ENCODE measurements at places on chromosomes 4 and X.

DNA sequence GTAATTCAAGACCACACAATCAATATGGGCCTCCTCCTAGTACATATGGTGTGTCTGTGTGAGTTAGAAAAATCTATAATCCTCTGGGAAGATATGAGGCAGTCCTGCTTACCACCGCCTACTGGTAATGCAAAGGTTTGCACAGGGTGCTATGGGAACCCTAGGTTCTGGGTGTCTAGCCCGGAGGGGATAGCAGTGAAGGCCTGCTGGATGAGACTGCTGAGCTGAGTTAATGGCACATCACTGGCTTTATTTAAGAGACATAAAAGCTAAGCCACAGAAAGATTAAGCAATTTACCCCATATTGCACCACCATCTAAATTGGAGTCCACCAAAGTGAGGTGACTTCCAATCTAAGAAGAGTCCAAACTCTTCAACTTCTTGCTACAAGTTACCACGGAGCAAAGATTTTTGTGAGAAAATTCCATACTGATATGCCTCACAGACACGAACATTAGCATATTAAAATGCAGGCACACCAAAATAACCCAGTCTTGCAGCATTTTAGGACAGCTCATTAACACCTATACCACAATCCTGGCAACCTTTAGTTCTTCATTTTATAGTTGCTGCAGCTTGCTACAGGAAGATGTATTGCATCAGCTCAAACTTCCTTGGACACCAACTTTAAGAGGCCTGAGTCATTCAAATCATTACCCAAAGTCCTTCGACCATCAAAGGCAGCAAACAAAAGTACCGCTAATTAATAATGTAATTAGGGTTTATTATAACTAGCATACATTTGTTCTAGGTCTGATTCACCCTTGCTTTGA is 13.7 kb downstream of the DGKK start:
- DNase-seq, result no peak

GRCh38 chr4:13992975-13993520 is 365.5 kb upstream of the BOD1L1 start:
- DNase-seq, result no peak

- no peak for DNase-seq
Measured at GRCh38 chr4:154569028-154569427, 6.2 kb downstream of the FGB start.

- DNase-seq, result no peak
Measured at GRCh38 chrX:66021401-66021764, 18.5 kb downstream of the VSIG4 start.

DNA sequence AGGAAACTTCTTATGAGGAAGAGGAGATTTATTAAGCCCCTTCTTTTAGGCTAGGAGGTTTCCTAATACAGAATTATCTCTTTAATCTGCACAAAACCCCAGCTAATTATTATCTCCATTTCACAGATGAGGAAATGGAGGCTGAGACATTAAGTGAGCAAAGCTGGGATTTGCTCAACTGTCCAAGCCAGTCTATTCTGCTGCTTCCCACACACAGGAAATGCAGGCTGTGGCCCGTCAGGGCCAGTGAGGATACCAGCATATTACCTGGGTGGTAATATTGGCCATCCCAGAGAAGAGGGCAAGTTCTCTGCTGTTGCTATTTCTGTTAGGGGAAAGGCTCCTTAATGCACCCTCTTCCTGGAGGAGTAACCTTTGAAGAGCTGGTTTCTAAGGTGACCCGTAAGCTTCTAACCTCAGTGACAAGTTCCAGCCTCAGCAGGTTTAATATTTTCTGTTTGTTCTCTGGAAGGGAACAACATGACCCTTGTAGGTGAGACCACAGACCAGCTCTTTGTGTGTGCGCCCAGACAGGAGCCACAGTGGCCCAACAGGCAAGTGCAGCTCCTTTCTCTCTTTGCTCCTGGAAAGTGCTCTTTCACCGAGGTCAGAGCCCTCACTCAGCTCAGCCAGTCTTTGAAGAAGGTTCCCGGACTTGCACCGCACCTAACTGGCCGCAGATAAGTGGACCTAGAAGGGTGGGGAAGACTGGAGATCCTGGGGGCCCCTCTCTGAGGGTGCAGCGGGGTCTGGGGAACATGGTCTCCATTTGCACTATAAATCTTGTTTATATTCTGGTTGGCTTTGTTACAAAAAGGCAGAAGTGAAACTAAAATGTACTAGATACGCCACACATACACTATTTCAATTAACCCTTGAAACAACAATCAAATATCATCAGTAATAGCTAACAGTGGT is 35.5 kb downstream of the TBC1D9 start:
- DNase-seq, result no peak

GRCh38 chr4:138562544-138562991 is 320.4 kb upstream of the SLC7A11 start:
- no peak for DNase-seq

DNA sequence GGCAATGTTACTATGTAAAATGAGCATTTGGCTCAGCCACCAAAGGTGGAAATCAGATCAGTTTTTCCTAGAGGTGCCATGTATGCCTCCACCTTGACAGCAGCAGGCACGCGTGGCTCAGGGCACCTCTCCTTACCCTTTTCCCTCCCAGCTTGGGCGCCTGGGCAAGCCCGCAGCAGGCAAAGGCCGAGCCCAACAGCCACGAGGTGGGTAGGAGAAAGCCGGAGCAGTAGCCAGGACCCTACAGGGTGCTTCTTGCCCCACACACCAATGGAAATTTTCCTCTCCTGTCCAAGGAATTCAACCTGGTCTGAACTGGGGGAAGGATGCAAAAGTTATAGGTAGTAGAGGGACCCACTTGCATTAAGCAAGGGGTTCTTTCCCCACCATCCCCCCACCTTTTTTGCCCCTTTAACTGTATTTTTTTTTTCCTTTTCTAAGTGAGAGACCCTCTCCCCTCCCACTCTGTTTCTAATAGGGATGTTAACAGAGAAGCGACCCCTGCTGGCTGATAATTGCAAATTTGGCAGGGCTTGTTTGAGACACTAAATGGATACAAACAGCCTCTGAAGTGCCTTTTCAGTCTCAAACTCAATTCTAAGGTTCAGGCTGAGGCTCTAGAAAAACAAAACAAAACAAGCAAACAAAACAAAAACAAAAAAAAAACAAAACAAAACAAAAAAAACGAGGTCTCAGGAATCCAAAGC is 895.1 kb downstream of the PCDH18 start:
- no peak for DNase-seq

DNA sequence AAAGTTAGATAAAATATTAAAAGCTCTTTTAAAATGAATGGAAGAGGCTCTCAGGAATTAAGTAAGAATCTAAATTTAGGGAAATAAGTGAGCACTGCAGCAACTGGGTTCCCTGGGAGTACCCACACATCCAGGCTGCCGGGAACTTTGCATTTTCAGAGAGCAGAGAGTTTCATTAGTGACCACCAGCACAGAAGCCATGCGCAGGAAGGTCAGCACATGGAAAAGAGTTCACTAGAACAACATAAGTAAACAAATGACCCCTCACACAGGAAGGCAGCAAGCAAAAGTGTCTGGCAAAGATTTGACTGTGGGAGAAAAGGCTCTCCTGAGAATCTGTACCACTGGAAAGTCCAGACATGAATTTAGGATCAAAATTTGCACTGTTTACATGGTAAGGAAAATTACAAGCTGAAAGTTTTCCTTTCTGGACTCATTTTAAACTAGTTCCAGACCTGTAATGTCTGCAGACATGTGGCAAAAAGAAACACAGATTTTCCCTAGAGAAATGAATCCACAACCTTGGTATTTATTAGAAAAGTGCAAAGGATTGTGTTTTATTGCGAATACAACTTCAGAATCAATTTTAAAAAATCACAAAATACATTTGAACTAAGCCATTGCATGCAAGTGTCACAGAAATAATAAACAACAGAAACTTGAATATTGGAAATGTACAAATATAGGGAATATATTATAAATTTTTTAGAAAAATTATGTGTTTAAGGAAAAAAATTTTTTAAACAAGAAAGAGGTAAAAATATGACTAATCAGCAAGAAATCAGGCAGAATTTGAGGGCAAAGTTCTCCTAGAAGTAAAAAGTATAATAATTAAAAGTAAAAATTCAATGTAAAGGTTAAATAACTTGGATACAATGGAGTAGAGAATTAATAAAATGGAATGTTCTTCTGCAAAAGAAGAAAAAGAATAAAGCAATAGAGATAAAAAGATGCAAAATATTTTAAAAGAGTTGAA is 18.4 kb upstream of the MYOZ2 start:
- no peak for DNase-seq

Data from foreskin fibroblast (primary cell).